ENCODE measurements at places on chromosomes 7 and 10.

GRCh38 chr7:121002048-121002756 lies 13.7 kb downstream of the CPED1 start:
- DNase-seq = no peak

GRCh38 chr10:8919280-8919679 lies 864.8 kb downstream of the GATA3 start:
- no peak for DNase-seq

DNA sequence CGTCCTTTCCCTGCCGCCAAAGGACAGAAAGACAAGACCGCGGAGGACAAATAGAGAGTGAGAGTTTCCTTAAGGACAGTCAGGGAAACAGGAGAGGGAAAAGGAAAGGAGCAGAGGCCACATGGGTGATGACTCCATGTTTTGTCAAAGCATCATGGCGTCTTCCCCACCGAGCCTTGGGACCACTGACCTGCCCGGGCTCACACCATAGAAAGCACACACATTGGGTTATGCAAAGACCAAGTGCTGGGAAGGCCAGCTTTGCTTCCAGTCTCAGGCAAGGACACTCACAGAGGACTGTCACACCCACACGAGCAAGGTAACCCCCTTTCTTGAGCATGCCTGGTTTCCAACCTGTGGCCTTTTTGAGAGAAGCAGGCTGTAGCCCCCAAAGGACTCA lies 23.3 kb upstream of the HABP2 start:
- no peak for DNase-seq

DNA sequence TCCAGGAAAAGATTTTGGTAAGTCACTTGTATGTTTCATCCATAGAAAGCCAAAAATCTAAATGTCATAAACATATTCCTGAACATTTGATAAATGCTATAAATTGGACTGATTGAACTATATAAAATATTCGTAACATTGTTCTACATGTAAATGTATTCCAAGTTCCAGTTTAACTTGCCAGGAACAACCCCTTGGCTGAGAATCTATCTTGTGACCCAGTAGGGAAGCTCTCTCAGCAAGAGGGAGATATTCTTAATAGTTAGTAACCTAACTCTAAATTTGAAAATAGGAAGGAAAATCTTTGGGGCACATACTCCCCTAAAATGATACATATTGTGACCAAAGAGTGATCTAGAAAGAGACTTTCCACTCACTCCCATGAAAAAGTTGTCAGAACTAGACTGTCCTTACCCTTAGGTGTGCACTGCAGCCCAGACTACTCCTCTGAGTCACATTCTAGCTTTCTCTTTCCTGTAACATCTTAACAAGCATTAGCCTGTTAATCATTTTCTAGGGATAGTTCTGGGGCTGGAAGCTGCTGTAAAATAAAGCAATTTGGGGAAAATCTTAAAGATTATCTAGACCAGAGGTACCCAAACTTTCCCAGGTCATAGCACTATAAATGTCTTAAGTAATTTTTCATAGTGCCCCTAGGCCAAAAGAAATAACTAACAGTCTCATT lies 73.7 kb upstream of the SKAP2 start:
- DNase-seq = no peak

DNA sequence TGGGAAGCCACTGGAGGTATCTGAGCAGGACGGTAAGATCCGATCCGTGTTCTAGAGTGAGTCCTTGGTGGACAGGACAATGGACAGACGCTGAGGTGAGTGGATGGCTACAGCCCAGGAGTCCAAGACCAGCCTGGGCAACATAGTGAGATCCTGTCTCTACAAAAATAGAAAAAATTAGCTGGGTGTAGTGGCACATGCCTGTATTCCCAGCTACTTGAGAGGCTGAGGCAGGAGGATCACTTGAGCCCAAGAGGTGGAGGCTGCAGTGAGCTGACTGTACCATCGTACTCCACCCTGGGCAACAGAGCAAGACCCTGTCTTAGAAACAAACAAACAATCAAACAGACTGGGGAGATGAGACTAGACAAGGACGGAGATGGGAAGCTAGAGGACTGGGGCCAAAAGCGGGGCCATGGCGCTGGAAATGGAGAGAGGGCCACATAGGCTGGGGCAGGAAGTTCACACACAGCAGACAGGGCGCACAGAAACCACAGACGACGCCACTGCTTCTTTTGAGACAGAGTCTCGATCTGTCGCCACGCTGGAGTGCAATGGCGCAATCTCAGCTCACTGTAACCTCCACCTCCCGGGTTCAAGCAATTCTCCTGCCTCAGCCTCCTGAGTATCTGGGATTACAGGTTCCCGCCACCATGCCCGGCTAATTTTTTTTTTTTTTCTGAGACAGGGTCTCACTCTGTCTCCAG lies 24.7 kb downstream of the DAGLB start:
- DNase-seq = no peak

GRCh38 chr7:37920849-37921805 lies 687 bp downstream of the EPDR1 start:
- peak; percentile 52 for DNase-seq

DNA sequence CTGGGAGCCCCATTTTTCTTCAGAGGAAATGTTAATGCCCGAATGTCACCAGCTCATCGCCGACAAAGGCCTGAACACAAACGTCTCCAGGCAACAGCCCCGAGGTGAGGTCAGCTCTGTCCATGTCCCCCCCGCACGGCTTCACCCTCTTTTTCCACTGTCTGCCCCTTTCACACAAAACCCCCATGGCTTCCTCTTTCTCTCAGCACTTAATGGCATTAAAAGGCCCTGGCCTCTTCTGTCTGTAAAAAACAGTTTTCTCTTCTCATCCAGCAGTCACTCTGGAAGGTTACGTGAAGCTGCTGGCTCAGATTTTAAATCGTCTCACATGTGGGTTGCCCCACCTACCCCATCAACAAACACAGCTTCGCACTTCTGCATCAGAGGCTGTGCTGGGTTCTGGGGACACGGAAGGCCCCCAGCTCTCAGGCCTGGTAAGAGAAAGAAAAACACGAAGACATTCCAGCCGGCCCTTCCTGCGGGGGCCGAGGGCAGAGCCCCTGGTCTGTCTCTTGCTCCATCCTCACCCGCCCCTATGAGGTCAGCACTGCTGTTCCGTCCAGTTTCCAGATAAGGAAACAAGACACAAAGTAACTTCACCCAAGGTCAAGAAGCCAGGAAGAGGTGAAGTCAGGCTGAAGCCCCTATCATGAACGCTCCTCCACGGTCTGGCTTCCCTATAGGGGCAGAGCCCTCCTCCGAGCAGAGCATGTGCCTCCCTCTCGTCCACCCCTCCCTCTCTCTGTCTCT lies 91.1 kb upstream of the PDGFA start:
- no peak for DNase-seq

- no peak for DNase-seq
These were observed 31.3 kb upstream of the TPST1 start for GRCh38 chr7:66173856-66174255.

- no peak for DNase-seq
These were observed 534 bp downstream of the FZD9 start for GRCh38 chr7:73433924-73434700.

- no peak for DNase-seq
These were observed 14.2 kb upstream of the PFKP start for GRCh38 chr10:3053155-3053554.

GRCh38 chr7:117979954-117980497 lies 106.8 kb upstream of the CTTNBP2 start:
- no peak for DNase-seq

- no peak for DNase-seq
These were observed 1.2 kb upstream of the DKK1 start for GRCh38 chr10:52312942-52313255.

GRCh38 chr7:127586346-127586745 lies 950 bp upstream of the GCC1 start:
- DNase-seq = no peak

DNA sequence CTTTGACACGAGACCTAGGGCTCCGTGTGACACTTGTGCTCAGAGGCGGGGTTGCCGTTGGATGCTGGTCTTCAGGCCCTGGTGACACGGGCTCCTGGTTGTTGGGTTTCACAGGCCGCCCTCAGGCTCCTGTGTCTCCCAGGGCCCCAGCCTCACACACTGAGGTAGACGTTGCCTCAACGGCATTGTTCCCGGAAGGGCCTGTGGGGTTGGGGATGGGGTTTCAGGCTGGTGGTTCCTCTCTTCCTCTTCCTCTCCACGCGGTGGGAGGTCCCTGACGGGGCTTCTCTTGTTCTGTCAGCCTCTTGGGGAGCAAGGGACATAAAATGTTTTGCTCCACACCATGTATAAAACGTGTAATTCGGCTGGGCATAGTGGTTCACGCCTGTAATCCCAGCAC lies 125.1 kb downstream of the TRRAP start:
- DNase-seq = no peak

DNA sequence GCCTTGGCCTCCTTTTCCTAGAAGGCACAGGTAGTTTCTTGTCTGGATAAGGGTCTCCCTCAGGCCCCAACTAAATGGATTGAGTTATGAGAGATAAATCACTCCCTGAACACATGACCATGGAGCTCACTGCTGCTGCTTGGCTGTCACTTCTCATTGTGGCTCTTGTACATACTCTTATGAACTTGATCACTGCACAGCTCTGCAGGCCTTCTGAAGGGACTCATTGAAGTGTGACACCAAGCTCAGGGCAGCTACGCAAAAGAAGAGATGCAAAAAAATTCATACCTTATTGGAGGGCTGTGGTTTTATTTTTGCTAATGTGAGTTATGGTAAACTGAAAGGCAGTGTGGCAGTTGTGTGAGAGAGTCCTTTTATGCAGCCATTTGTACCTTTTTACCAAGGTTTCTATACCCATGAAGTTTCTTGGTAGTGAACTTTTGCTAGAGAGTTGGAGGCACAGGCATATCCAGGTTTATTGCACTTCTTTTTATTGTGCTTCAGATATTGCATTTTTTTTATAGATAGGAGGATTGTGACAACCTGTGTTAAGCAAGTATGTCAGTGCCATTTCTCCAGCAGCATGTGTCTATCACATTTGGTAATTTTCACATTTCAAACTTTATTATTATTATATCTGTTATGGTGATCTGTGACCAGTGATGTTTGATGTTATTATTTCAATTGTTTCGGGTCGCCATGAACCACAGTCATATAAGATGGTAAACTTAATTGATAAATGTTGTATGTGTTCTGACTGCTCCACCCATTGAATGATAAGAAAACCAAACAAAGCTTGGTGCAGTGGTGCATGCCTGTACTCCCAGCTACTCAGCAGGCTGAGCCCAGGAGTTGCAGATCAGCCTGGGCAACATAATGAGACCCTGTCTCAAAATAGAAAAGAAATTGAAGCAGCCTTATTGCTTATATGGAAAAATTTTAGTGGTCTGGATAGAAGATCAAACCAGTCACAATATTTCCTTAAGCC lies 100.6 kb downstream of the LRRC4 start:
- no peak for DNase-seq

GRCh38 chr7:20557116-20557515 lies 58.4 kb upstream of the ABCB5 start:
- DNase-seq = no peak

DNA sequence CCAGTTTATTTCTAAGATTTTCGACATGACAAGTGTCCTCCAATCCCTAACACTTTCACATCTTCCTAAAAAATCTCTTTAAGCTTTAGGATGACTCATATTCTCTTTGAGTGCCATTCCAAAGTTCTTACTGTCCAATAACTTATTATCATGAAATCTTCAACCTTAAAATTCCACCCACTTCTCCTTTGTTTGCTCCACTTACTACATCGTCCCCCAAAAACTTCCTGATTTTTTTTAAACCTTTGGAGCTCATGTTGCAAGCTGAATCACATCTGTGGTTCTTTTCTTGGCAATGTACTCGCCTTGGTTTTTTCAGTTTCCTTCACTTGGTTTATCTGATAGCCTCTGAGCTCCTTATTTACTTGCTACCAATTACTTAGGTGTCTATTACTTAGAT lies 39.2 kb upstream of the JCAD start:
- no peak for DNase-seq

GRCh38 chr7:112064627-112065385 lies 141.4 kb downstream of the DOCK4 start:
- no peak for DNase-seq

- peak; percentile 48 for DNase-seq
These were observed 310.2 kb upstream of the LRRN3 start for GRCh38 chr7:110780712-110781111.

DNA sequence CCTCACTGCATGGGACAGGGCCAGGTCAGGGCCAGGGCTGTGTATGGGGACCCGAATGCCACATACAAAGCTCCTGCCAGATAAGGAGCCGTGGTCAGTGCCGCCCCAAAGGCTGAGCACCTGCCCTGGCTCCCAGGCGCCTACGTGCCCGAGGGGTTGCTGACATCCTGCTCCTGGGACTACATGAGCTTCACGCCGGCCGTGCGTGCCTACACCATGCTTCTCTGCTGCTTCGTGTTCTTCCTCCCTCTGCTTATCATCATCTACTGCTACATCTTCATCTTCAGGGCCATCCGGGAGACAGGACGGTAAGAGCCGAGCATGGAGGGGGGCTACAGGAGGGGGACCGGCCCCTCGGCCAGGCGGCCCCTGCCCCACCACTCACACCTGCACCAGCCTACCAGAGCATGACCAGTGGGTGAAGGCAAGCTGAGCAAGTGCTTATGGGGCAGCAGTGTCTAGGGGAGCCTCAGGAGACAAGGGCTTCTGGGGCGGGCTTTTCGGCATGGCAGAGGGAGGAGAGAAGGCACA lies 4.9 kb downstream of the OPN4 start:
- DNase-seq = no peak

DNA sequence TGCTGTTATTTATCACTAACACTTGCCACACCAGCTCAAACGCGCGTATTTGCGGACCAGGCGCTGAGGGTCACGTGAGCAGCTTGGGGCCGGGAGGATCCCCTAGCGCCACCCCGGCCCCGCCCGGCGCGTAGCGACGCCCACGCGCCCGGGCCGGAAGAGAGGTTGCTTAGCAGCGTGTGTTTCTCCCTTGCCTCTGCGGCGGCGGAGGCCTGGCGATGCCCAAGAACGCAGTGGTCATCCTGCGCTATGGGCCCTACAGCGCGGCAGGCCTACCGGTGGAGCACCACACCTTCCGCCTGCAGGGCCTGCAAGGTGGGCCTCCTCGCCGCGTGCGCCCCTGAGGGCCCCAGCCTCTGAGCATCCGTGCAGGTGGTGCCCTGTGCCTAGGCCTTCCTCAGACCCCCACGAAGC lies at the start of gene C10orf53:
C10orf53 (plus strand) TSS at position 172 of the 414 bp plus-strand sequence; CDS start at position 219, 47 bp downstream.
- peak; percentile 55 for DNase-seq

- DNase-seq = no peak
These were observed 60.4 kb downstream of the KLRG2 start for GRCh38 chr7:139423091-139423490.

DNA sequence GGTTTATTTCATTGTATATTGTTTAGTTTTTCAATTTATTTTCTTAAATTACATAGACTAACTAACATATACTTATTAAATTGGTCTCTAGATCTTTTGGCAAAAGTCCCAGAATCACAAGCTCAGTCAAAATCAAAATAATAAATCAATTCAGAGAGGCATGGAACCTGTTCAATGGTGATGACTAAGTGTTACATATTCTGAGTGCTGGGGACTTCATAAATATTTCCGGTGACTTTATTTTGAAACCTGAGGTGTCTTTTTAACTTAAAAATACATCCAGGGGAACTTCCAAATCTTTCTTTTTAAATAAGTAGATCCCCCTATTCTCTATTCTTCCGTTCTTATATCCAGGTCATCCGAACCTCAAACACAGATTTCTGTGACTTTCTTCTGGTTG lies 89.6 kb upstream of the ZNF804B start:
- no peak for DNase-seq

All from NCI-H1092 treated with DMSO at 0.1 percent for 48 hours (cell line).